ENCODE measurements at places on chromosomes 3 and 15.

- no peak for DNase-seq
Measured at GRCh38 chr3:45109771-45110508, 36.2 kb downstream of the CDCP1 start.

- DNase-seq: no peak
Measured at GRCh38 chr3:67798412-67798811, 144.0 kb upstream of the SUCLG2 start.

GRCh38 chr15:79184465-79184892 lies 93.9 kb upstream of the RASGRF1 start:
- peak; percentile 38 for DNase-seq

GRCh38 chr3:42683875-42684598 lies 1.3 kb upstream of the KLHL40 start:
- no peak for DNase-seq

GRCh38 chr3:30435861-30436331 lies 170.5 kb upstream of the TGFBR2 start:
- no peak for DNase-seq

DNA sequence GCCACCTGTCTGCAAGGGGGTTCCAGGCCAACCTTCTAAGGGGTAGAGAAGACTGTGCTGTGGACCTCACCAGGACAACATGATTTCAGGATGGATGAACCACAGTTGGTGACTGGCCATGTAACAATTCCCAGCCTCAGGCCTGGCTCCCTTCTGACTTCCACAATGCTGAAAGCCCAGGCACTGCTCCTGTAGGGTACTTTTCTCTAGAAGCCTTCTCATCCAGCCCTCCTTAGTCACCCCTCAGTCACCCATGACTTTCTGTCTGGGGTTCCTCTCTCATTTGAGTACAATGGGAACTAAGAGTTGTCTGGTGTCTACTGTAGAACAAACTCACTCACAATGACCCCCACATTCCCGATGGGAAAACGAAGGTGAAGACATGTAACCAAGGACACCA lies 8.6 kb downstream of the ALS2CL start:
- no peak for DNase-seq

DNA sequence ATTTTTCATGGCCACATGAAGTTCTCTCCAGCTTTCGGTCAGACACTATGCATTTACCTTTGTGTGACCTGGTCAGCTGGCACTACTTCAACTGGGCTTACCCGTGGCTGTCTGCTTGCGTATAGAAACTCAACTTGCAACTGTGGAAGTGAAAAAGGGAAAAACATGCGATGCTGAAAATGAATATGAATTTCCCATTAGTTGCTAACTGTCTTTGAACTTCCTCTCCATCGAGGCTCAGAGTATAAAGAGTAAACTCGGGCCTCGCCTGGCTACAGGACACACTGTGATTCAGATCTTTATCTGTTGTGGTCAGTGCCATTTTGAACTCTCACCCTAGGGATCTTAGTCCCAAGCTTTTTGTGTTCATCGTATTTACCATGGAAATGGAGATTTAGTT lies 26.8 kb downstream of the NFKBIZ start:
- no peak for DNase-seq

DNA sequence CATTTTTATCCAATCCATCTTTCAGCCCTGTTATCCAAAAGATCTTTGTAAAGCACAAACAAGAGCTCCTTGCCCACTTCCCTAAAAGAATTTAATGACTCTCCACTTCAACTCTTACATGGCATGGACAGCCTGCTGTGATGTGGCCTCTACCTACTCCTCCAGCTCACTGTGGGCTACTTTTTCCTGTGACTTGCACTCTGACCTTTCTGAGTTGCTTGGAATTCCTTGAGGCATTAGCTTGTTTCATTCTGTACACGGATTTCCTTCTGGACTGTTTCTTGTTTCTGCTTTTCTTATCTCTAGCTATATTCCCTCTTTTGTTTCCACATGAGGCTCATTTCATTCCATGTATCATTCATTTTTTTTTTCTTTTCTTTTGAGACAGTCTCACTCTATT lies 15.2 kb downstream of the QTRT2 start:
- no peak for DNase-seq

- no peak for DNase-seq
Measured at GRCh38 chr3:119084371-119085069, 49.9 kb upstream of the IGSF11 start.

- no peak for DNase-seq
Measured at GRCh38 chr3:42434777-42435380, 24.5 kb upstream of the LYZL4 start.

GRCh38 chr3:113043686-113044085 lies 52.9 kb downstream of the GTPBP8 start:
- DNase-seq: no peak

DNA sequence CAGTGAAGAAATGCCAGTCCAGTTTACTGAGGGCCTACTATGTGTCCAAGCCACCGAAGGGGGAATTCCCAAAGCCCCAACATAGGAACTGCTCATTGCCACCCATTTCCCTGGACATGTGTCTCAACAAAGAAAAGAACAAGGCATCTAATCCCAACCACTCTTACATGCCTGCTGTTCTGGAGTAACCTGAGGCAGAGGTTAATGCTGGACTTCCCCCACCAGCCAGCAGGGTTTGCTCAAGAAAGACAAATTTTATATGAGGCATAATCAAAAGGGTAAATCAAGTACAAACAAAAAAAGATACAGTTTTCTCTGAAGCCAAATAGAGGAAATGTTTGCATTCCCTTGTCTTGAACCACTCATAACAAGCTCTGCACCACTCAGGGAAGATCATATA lies 4.1 kb downstream of the ADCY5 start:
- DNase-seq: no peak

Data from NCI-H1436 (cell line).